ENCODE measurements at places on chromosomes 7 and 10.
A peak's percentile ranks its signal among the peaks of the same experiment; 100 is the strongest.

GRCh38 chr10:129617768-129618167 lies 150.7 kb downstream of the MGMT start:
- no peak for DNase-seq

DNA sequence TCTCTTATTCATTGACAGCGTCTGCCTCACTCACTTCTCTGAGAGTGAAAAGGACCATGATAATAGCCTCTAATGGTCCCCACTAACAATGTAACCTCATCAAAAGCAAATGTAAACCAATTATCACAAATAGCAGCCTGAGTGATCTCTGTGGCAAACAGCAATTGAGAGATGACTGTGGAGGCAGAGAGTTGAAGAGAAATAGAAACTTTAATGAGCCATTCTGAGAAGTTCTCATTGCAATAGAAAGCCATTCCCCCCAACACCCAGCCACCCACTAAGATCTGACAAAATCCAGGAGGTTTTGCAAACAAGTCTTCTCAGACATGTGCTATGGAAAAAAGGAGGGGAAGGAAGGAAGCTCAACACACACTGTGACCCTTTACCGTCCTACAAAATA lies 44.2 kb upstream of the RNF148 start:
- no peak for DNase-seq

GRCh38 chr10:132610071-132610701 lies 72.6 kb downstream of the INPP5A start:
- DNase-seq, result no peak

DNA sequence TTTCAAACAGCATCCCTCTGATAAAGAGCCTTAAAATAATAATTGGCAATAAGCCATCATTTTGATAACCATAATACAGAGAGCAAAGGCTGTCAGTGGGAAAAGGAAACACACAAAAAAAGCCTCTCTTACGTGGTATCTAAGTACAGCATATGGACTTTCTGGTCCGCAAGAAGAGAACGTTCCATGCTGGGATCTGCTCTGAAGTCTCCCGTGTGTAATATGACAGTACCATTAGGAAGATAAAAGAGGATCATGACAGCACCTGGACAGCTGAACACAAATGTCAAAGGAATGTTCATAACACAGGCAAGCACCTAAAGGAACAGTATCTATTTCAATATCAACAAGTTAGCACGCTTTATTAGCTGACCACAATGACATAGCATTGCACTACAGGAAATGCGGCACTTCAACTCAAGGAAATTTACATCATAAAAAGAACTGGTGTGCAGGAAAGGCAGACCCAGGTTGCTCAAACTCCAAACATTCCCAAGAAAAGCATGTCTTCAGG lies 9.9 kb downstream of the DCLRE1A start:
- DNase-seq, result no peak

DNA sequence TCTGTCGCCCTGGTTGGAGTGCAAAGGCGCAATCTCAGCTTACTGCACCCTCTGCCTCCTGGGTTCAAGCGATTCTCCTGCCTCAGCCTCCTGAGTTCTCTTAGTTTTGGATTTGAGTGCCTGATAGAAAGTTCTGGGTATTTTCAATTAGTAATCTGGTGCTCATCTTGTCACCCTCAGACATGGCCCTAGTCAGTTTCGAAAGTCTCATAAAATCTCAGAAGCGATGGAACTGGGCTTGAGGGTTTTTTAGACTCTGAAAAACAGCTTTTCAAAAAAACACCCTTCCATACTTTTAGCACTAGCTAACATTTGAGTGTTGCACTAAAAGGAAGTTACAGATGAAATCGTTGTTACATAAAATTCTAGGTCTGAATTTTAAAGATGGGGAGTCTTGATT lies 9.4 kb upstream of the PIP4K2A start:
- no peak for DNase-seq

DNA sequence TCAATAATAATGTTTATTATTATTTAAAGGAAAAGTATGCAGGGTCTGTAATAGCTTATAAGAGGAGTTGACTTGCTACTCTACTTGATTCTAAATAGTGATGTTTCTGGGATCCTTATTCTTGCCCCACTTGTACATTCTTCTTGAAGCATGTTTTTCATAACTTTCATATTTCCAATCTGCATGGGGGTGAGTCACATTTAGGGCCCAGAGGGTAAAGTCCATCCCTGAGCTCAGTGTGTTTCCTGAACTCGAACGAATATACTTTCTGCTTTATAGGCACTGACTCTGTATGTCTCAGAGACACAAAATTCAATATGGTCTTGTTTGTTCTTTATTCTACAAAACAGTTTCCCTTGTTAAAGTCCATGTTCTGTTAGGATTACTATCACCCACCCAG lies 61.0 kb upstream of the SMIM30 start:
- no peak for DNase-seq

- peak; percentile 82 for DNase-seq
Observed at GRCh38 chr7:131188367-131189339, 139.0 kb upstream of the MKLN1 start.

GRCh38 chr7:30886608-30887011 lies 25.0 kb upstream of the AQP1 start:
- no peak for DNase-seq

- no peak for DNase-seq
Observed at GRCh38 chr7:39727231-39728012, 104.0 kb downstream of the RALA start.

GRCh38 chr7:152504367-152504766 lies 68.6 kb upstream of the KMT2C start:
- DNase-seq, result no peak

DNA sequence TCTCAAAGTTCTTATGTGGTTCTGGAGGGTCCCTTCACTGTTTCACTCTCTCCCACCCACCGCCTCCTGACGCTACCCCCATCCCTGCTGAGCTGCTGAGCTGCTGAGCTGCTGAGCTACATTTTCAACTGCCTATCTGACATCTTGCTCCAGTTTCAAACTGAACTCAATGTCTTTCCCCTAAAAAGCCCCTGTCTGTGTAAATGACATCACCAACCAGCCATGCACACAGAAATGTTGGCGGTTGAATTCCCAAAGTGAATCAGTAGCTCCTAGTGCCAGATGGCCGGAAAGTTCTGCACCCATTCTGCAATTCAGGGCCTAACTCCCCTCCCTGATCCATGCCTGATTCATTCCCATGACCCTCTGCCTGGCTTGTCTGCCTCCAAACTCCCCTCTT lies 71.2 kb downstream of the WNT2 start:
- no peak for DNase-seq

GRCh38 chr10:123808906-123809305 lies 82.7 kb downstream of the CPXM2 start:
- no peak for DNase-seq

DNA sequence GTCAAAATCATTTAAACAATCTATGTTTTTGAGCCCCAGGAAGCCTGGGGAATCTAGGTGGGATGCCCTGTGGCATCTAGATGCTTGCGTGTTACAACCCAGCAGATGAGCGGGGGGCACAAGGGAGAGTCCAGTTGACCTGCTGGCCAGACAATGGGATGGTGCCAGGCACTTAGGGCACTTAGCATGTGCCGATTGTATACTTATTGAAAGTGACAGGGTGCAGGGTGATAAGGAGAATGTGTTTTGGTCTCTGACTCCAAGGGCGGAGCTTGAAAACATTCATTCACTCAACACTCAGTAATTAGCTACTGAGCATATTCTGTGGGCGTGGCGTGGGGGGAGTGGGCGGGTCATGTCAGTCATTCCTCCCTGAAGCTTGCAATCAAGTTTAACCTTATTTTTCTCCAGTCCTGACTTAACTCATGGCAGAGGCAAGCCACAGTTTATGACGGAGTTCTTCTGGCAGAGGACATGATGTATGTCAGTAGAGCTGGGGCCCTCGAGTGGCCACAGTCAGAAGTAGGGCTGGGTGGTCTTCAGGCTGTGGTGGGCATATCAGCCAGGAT lies 115.1 kb downstream of the PRKCQ start:
- no peak for DNase-seq

GRCh38 chr10:84801916-84802315 lies 473.5 kb downstream of the CCSER2 start:
- no peak for DNase-seq

- DNase-seq, result no peak
Observed at GRCh38 chr7:68246189-68246633, 1249.6 kb downstream of the TYW1 start.

GRCh38 chr7:105902325-105902911 lies 26.0 kb upstream of the ATXN7L1 start:
- DNase-seq, result no peak

DNA sequence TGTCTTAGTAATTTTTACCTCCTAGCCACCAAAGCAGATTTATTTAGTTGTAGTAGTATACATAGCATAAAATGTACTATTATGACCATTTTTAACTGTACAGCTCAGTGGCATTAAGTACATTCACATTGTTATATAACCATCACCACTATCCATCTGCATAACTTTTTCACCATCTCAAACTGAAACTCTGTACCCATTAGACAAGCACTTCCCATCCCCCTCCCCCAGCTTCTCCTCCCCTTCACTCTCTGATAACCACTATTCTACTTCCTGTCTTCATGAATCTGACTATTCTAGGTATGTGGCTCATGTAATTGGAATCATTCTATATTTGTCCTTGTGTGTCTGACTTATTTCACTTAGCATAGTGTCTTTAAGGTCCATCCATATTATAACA lies 71.9 kb downstream of the MRPL32 start:
- no peak for DNase-seq

GRCh38 chr10:18601321-18601720 lies 50.1 kb downstream of the NSUN6 start:
- no peak for DNase-seq

DNA sequence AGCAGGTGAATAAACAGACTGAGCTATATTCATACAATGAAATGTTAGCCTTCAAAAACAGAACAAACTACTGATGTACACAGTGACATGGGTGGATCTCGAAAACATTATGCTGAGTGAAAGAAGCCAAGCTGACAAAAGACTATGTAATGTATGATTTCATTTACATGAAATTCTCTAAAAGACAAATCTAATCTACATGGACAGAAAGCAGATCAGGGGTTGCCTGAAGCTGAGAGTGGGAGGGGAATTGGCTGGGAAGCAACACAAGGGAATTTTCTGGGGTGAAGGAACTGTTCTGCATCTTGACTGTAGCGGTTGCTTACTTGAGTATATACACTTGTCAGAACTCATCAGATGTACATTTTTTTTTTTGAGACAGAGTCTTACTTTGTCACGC lies 121.7 kb upstream of the SVIL start:
- no peak for DNase-seq

GRCh38 chr7:66617295-66617694 lies 11.4 kb upstream of the KCTD7 start:
- DNase-seq, result no peak

- DNase-seq, result no peak
Observed at GRCh38 chr7:133978502-133979295, 148.4 kb upstream of the LRGUK start.

DNA sequence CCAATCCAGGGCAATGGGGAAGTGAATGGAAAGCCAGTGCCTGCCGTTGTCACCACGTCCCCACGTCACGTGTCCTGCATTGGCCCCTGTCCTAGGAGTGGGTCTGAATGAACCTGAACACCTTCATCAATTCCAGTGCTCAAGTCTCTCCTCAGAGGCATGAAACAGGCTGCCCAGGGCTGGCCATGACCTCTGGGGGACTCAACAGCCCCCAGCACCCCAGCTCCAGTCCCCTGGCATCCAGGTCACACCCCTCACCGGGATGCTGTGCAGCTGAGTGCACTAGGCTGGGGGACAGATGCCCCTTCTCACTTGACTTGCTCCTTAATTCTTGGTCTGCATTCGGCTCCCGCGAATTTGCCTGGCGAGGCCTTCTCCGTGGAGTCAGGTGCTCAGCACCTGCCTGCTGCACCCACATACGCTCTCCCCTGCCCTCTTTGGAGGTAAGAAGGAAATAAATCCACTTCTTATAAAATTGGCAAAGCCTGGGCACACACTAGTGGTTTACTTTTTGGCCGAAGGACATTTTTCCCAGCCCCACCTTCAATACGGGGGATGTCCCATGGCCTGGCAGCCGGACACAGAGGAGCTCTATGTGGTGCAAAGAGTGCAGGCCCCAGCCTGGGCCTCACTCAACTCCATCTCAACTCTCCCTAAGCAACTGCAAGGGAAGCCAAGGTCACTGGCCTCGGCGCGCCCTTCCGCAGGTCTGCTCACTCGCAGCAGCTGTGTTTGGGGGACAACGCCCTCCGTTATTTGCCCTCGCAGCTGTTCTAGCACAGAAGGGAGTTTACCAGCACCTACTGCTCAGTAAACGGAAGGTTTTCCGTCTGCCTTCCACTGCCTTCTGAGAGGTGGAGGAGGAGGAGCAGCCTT lies 77.6 kb upstream of the SHH start:
- DNase-seq, result no peak

DNA sequence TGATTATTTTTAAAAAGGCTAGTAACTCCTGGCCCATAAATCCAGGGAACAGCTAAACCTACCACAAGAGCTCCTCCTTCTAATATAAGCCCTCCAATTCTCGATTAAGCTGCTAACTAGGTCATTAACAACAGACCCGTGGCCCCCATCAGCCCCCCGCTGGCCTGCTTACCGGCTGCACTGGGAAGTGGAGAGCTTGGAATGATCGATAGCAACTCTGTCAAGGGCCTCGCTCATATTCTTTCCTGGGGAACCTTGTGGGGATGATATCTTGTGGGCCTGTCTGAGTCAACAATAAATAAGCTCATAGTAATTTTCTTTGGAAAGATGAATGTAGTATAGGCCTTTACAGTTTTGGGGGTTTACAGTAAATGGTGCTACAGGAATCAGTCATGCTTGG lies 353.5 kb downstream of the TCERG1L start:
- DNase-seq, result no peak

- no peak for DNase-seq
Observed at GRCh38 chr7:28112467-28112866, 68.1 kb downstream of the JAZF1 start.

GRCh38 chr10:131578472-131578970 lies 267.0 kb upstream of the TCERG1L start:
- no peak for DNase-seq

- DNase-seq, result no peak
Observed at GRCh38 chr10:20004087-20004523, 187.9 kb downstream of the PLXDC2 start.

DNA sequence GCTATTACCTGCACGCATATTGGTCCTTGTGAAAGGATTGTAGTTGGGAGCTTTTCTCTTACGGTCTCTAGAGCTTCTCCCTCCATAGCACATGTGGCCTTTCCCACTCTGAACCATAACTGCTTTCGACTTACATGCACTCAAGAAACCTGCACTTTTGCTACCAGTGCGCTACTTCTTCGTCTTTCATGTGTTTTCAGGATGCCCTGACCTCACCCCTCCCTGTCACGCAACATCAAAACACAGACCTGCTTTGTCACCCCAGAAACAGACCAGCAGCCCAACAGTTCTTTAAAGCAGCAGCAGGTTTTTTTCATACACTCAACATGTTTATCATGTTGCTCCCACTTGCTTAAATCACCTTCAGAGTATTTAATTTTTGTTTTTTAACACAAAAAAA lies 243.5 kb upstream of the TCF7L2 start:
- DNase-seq, result no peak

Data from CD8-positive, alpha-beta memory T cell (primary cell).